ENCODE measurements at places on chromosomes 3 and 15.

GRCh38 chr3:146233487-146233886 lies 17.4 kb downstream of the PLSCR4 start:
- DNase-seq: no peak

DNA sequence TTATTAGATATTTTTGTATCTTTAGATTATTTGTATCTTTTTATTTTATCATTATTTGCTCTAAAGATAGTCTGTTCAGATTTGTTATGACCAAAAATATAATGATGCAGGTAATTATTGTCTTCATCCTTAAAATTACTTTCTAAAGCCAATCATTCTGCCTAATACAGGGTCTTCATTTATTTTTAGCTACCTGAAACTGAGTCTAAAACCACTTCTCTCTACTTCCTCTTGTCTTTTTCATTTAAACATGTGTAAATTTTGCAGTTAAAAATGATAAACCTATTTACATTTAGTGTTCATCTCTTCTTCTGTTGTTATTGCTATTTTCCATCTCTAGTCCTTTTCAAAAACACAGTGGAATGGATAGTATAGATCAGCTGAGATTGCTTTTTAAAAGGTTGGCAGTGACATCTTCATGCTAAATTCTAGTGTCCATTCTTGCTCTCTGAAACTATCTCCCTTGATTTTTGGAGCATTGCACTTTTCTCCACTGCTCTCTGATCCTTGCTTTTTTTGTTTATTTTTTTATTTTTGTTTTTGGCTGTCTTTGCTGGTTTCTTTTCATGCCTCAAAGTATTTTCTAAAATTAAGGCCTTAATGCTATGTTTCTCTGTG lies 91.8 kb downstream of the UBE2E2 start:
- DNase-seq: no peak

DNA sequence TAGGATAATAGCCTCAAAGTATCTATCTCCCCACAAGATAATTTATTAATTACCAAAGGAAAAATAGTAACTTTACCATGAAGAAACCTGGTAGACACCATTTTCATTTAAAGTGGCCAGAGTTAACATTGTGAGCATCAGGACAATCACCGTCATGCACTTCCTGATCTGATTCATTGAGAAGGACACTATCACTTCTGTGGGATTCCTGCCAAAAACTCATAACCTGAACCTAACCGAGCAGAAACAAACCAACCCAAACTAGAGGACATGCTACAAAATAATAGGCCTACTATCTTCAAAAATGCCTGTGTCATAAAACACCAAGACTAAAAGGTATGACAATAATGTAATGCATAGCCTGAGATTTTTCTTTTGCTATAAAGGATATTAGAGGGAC lies 39.0 kb downstream of the FSIP1 start:
- DNase-seq: no peak

DNA sequence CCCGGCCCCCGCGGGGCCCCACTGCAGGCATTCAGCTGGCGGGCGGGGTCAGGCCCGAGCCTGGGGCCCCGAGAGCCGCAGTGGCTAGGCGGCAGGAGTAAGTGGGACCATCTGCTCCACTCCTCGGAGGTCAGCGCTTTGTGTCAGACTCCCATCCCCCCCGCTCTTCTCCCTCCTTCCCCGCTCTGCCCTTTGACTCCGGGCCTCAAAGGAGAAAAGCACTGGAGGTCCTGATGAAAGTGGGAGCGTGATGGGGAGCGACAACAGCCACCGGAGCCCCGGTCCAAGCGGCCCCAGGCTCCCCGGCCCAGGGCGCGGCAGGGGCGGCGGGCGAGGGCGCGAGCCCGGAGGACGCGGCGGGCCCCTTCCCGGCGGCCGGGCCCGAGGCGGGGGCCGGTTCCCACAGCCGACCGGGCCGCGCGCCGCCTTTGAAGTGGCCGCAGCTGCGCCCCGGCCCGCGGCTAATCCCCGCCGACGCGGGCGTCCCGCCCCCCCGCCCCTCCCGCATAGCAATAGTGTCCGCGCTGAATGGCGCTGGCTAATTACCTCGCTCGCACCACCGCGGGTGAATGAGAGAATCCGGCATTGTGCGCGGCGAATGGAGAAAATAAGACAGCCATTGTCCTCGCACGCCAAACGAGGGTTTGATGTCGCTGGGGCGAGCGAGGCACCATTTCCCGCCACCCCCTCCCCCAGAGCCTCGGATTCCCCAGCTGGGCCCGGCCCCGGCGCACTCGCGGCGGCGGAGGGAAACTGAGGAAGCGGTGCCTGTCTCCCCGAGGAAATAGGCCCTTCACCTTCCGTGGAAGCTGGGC lies 22.4 kb downstream of the IGDCC3 start:
- DNase-seq: peak; percentile 59

DNA sequence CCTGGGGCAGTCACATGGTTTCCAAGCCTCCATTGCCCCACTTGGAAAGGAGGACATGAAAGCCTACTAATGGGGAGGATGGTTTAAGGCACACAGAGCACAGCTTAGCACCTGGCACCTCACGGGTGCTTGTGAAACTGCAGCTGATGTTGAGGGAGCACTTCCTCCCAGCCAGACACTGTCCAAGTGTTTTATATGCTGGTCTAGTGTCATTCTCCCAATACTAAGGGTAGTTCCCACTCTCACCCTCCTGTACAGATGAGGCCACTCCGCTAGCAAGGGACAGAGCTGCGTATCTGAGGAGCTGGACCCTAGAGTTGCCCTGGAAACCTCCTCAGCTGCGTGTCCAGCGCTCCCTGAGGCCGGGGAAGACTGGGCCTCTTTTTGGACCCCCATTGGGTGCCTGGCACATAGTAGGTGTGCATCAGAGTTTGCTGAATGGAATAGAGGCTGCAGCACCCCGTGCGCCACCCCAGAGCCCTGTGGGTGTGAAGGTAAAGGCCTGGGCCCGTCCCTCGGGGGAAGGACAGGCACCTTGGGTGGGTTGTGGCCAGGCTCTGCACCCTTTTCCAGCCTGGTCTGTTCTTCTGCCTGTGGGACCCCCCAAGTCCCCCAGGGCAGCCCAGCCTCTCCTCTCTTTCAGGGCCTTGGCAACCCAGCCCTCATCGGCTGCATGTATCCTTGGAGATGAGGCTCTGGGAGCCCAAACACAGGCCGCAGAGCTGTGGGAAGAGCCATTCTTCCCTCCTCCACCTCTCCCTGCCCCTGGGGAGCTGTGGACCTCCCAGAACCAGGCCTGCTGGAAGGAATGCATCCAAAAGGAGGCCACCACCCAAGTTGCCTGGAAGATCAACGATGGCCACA lies 31.3 kb downstream of the DNASE1L3 start:
- no peak for DNase-seq

DNA sequence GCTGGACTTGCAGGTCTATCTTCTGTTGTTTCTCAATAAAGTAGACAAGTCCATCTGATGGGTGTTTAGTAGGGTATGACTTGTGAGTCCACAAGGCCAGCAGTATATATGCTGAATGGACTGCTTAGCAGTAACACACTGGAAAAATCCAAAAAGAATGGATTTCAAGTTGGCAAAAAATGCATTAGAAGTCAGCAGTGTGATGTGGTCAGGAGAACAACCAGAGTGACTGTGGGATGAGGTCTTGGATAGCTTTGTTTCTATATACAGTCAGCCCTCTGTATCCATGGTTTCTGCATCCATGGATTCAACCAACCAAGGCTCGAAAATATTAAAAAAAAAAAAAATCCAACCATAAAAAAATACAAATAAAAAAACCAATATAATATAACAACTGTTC lies 55.8 kb downstream of the LPP start:
- DNase-seq: no peak

DNA sequence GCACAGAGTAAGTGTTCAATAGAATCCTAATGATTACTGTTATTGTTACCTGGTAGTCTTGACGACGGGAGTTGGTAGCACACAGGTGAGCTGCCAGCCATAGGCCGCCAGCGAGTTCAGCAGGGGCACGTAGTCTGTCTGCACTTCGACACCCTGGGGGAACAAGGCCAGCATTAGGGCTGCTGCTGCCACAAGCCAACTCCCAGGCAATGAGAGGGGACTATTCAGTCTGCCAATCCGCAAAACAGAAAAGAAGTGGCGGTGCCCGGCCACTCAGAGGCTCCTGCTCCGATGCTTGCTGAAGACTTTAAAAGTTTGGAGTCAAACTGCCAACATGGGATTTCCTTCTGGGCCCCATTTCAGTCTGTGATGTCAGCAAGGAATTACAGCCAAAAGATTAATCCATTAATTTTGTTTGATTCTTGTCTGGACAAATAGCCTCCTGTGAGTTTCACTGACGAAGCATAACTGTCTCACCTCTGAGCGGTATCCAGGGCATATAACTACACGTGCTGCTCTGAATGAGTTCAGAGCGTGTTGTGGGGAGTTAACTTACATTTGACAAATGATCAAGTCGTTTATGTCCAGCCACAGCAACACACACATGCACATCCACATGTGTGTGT lies 61.8 kb downstream of the OXNAD1 start:
- no peak for DNase-seq

Data from right cardiac atrium (tissue), 5 donors.